ENCODE measurements at places on chromosomes 3 and 15. TPM values are rescaled to one million over a fixed set of nuclear protein-coding genes. Genes with fewer than 3 reads are reported as not detected.

DNA sequence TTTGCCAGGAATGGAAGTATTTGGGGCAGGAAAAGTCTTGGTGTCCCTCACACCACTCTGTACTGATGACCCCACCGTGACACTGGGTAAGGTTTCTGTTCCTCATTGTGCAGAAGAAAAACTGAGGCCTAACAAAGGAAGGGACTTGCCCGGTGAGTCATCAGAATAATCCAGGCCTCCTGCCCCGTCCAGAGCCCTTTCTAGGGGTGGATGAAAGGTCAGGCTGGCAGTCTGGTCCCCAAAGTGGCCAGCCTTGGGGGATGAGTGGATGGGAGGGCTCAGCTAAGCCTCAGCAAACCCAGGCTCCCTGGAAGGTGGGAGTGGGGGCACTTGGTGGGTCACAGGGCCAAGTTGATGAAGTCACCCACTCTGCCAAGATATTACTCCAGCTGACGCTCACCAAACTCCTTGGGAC is 2.3 kb upstream of the DNAH1 start:
- DNase-seq: peak; percentile 72

DNA sequence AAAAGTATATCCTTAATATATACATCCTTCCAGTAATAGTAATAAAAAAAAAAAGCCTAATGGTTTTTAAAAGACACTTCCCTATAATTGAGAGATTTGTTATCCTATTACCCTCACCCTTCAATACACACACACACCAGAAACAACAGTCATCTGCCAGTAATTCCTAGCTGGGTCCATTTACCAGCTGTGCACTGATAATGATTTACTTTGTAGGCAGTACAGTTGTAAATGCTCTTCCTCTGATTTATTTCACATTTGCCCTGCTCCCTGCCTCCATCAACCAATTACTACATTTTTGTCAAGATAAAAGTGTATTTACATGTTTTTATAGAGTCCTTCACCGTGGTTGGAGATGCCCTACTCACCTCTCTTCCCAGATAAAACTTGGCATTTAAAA is 12.4 kb downstream of the TPM1 start:
- DNase-seq: no peak

DNA sequence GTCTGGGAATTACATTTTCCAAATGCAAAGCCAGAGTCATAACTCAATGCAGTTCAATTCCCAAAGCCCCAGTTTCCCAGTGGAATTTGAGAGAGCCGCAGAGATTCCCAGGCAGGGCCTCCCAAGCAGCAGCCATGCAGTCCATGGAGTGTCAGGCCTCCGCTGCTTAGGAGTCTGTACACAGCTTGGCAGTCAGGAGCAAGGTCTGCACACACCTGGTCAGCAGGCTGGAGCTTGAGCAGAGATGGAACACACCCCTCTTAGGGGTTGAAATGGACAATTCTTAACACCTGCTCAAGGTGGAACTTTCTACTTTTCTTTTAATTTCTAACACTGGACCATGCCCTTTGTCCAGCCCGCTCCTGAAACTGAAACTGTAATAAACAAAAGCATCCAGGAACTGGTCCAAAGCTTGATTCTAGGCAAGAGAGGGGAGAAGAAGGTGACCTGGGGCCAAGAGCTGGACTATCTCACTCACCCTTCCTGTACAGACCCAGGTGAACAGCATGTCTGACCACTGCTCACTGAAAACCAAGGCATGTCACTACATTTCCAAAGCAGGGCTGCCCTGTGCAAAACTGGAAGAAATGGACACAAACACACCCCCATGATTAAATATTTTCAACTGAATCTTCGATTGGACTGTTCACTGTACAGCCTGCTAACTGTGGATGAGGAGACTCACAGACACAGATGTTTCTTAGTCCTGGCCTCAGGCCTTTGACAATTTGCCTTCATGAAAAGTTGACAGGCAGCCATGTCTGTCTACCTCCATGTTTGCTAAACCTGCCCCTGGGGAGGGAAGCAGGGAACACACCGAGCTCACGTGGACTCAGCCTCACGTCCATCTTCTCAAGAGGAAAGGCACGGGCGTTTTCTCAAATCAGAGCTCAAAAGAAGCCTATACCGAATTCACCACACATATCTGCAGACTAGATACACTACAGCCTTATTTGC is 48.6 kb upstream of the DUSP7 start:
- no peak for DNase-seq

IVD gene
- 64.5 TPM for total RNA-seq

GRCh38 chr3:9345041-9345440 is 17.8 kb upstream of the THUMPD3 start:
- no peak for DNase-seq

GUCA1C gene
- not detected for total RNA-seq

DNA sequence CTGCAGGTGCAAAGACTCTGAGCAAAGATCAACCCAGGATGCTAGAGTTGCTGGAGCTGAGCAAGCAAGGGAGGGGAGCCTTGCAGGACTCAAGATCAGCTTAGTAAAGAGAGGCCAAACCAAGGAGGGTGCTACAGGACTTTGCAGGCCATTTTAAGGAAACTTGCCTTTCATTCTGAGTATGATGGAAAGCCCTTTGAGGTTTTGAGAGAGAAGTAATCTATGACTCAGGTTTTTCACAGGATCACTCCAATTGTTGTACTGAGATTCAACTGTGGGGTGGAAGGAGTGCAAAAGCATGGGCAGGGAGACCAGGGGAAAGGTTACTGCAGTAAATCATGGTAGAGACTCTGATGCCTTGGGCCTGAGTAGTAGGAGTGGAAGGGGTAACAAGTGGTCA is 260.4 kb upstream of the GPR149 start:
- no peak for DNase-seq

- peak; percentile 89 for DNase-seq
These were observed 440.6 kb downstream of the MCTP2 start for GRCh38 chr15:94671858-94672532.

SH3GL3 gene
- total RNA-seq: not detected

DNA sequence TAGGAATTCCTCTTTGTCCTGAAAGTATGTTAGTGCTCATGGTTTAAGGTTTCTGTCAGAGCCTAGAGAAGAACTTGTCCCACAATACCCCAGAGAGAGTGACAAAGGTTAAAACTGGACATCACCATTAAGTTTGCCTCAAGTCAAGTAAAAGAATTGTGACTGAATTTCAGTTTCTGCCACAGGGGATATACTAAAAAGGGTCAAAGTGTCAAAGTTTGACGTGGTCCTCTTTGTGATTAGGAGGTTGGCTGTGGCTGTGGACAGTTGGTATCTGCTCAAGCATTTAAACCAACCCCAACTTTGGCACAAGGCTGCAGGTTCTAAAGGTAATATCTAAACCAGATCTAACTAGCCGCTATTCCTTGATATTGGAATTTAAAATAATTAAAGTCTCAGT is 26.1 kb downstream of the FMN1 start:
- no peak for DNase-seq

Data from dermis blood vessel endothelial cell (primary cell).